ENCODE measurements at places on chromosomes 12 and 14. TPM values are rescaled to one million over a fixed set of nuclear protein-coding genes. Genes with fewer than 3 reads are reported as not detected.

- DNase-seq = no peak
These were observed 372.6 kb downstream of the BCL11B start for GRCh38 chr14:98899441-98899840.

GRCh38 chr12:23564451-23565152, 384.9 kb downstream of the SOX5 start:
- DNase-seq = no peak

DNA sequence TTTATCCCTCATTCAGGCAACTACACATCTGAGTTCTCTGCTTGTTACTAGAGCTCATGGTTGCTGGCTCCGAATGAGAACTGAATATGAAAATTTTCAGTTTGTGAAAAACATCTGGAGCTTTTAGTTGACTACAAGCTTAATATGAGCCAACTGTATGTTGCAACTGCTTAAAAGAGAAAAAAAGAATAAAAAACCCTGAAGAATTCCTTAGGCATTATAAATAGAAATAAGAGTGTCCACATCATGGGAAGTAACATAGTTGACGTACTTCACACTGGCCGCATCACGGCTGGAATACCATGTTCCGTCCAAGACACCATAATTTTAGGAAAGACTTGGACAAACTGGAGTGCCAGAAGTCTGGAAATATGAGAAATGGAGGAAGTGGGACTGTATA, 57.9 kb downstream of the PDE3A start:
- no peak for DNase-seq

- no peak for DNase-seq
These were observed 441 bp downstream of the RAB5B start for GRCh38 chr12:55974308-55974730.

GRCh38 chr14:23299211-23299957, 3.3 kb downstream of the PPP1R3E start:
- no peak for DNase-seq

Gene RD3L
- total RNA-seq = not detected

GRCh38 chr12:55659486-55660385, 23.0 kb downstream of the OR10P1 start:
- no peak for DNase-seq

GRCh38 chr12:80195074-80195726, 95.9 kb downstream of the OTOGL start:
- no peak for DNase-seq

DNA sequence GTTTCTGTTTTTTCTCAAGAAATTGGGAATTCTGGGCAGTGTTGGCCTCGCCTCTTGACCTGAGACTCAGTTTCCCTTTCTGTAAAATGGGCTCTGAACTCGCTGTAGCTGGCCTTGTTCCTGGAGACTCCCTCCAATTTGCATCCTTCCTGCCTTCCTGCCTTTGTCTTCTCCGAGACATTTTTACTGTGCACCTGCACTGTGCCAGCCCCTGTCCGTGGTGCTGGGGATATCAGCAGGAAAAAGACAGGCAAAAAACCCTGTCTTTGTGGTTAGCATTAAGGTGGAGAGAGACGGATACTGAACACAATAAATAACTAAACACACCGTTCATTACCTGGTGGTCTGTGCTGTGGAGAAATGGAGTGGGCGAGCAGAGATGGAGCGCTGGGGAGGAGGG, 129.8 kb downstream of the AACS start:
- no peak for DNase-seq

Gene FAM222A
- 1.1 TPM for total RNA-seq

Gene TAS2R20
- total RNA-seq = 0.41 TPM

DNA sequence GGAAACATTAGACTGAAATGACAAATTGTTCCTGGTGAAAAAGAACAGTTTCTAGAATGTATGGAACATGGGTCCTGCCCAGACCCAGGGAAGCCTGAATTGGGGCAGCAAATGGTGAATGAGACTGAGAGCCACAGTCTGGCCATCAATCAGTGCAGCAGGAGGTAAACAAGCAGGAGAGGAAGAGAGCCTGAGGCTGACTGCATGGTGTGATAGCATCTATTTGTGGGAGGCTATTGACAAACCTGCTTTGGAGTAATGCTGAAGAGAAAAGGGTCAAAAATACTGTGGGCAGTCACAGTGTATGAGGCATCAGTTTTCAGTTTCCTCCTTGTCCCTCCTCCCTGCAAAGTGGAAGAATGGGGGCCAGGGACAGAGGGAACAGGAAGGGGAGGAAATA, 136.8 kb downstream of the ANKS1B start:
- DNase-seq = no peak

GRCh38 chr12:24155042-24155441, 205.6 kb upstream of the SOX5 start:
- no peak for DNase-seq

Gene NRIP2
- not detected for total RNA-seq

Gene C12orf50
- not detected for total RNA-seq

DNA sequence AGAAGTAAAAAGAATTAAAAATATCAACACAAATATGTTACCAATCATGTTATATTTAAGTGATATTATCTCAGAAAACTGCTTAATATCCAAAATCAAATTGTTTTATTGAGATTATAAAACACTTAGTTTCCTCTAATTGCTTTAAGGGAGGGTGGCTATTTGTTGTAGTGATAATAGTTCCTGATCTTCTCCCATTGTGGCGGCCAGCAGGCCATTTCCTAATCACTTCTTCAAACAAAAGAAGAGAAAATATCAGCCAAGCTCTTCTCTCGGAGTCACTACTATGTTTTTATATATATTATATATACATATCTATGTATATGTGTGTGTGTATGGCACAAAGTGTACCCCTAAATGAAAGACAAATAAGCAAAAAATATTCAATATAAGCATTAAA, 31.5 kb downstream of the ERO1A start:
- DNase-seq = no peak

Gene EIF2B1
- 80.0 TPM for total RNA-seq

- DNase-seq = peak; percentile 61
These were observed 288.5 kb downstream of the KSR2 start for GRCh38 chr12:117680312-117680711.

DNA sequence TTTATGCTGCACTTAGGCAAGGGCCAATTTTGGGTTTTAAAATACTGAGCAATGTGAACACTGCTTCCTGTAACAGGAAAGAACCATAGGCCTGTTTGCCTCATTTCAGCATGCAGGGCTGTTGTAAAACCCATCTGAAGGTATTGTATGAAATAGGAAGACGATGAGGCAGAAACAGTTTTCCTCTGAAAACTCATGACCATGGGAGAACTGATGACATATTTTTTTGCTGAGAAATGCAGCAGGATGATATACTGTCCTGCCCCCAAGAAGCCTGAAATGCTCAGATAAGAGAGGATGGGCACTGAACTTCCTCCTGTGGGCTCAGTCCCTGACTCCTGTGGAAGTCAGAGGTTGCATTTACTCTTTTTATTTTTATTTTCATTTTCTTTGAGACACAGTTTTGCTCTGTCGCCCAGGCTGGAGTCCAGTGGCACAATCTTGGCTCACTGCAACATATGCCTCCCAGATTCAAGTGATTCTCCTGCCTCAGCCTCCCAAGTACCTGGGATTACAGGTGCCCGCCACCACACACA, 17.4 kb downstream of the PYGL start:
- DNase-seq = no peak

DNA sequence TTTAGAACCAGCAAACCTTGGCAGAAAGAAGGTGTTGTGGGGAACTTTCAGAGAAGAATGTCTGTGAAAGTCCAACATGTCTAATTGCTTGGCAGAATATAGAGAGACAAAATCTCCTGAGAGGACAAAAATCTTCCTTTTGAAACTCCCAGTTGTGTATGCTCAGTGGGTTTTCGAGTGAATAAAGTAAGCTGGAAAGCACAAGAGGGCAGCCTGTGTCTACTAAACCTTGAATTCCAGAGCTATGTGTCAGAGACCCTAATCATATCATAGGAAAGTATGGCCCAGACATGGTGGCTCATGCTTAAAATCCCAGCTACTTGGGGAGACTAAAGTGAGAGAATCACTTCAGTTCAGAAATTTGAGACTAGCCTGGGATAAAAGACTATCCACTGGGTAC, 661.2 kb downstream of the SLC16A7 start:
- DNase-seq = no peak

- no peak for DNase-seq
These were observed 80.4 kb upstream of the SINHCAF start for GRCh38 chr12:31406345-31406744.

Gene CLEC2A
- total RNA-seq = not detected

Gene SMCO3
- total RNA-seq = not detected

- no peak for DNase-seq
These were observed 1.1 kb downstream of the HDAC7 start for GRCh38 chr12:47818467-47819137.

Gene PLEK2
- total RNA-seq = 44.4 TPM

DNA sequence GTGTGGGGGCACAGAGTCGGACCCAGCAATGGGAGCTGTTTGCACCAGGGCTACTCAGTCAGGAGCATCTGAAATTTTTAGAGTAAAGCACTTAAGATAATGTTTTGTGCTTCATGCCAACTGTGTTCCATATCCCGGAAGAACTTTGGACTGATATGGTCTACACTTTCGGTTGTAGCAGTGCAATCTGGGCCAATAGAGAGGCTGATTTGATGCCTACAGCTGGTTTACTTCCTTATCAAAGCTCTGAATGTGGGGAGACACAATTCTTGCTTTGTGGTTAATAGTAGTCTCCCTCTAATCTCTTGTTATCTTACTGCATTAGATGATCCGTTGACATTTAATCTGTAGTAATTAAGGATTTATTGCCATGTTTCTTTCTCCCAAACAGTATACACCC, 7.8 kb upstream of the VDR start:
- no peak for DNase-seq

DNA sequence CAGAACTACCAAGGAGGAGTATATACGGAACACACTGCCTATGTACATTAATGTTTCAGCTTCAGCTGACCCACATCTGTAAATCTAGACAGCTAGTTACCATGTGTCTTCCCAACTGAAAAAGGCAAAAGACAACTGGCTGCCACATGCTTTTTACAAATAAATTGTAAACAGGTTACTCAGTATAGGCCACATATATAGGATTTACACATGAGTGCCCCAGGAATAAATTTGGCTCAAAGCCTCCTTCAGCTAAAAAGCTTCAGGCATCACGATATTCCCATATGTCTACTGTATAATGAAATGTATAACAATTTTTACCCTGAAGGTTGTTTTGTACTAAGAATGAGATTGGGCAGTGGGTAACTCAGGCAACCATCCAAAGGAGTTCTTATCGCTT, 175.9 kb upstream of the BMP4 start:
- DNase-seq = no peak

DNA sequence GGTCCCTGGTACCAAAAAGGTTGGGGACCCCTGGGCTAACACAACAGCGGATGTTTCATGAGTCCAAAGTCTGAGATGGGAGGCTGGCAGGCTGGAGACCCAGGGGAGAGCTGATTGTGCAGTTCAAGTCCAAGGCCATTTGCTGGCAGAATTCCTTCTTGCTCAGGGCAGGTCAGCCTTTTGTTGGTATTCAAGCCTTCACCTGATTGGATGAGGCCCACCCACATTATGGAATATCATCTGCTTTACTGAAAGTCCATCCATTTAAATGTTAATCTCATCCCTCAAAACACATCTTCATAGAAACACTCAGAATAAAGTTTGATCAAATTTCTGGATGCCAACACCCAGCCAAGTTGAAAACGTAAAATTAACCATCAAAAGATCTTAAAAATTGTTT, 52.9 kb downstream of the GSC start:
- DNase-seq = no peak

DNA sequence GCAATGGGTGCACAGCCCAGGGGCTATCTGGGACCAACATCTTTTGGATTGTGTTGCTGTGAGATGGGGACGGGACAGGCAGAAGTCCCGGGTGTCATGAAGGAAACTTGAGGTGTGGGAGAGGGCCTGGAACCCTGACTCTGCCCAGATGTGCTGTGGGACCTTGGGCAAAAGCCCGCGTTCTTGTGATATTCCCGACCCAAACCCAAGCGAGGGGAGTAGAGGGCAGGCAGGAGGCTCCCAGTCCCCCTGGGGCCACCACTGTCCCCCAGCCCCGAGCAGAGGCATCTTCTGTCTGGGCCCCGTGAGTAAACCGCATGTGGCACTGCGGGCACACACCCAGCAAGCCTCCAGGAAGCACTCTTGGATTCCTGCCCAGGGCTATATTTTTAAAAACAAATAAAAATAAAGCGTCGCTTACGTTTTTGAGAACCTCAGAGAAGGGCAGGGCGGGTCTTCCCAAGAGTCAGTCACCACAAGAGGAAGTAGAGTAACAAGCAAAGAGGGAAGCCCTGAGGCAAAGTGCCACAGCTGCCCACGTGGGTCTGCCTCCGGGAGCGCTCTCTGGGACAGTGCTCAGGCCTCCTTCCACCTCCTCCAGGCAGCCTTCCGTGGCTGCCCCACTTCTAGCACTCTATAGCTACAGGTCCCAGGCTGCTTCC, 39.5 kb downstream of the BEGAIN start:
- DNase-seq = no peak

- DNase-seq = no peak
These were observed 668 bp downstream of the MRPS35 start for GRCh38 chr12:27711317-27711682.

All from kidney epithelial cell (primary cell).